ENCODE measurements at places on chromosomes 3 and 15. TPM values are rescaled to one million over a fixed set of nuclear protein-coding genes. Genes with fewer than 3 reads are reported as not detected.

Gene CCDC54
- total RNA-seq: not detected

Gene UBAP1L
- 3.3 TPM for total RNA-seq

Gene CORO2B
- 14.1 TPM for total RNA-seq

Gene FANCD2
- total RNA-seq: 3.2 TPM

Gene NANOGP8
- 1.2 TPM for total RNA-seq

Gene TEX55
- not detected for total RNA-seq

Gene IL20RB
- 1.8 TPM for total RNA-seq

Gene GPR15
- not detected for total RNA-seq

Gene ZBTB38
- total RNA-seq: 181 TPM

Gene ZMYND10
- total RNA-seq: 2.9 TPM

Gene SMCO1
- total RNA-seq: not detected

Gene KLHL40
- not detected for total RNA-seq

Gene SKOR1
- total RNA-seq: 0.36 TPM

Gene ILDR1
- total RNA-seq: not detected

DNA sequence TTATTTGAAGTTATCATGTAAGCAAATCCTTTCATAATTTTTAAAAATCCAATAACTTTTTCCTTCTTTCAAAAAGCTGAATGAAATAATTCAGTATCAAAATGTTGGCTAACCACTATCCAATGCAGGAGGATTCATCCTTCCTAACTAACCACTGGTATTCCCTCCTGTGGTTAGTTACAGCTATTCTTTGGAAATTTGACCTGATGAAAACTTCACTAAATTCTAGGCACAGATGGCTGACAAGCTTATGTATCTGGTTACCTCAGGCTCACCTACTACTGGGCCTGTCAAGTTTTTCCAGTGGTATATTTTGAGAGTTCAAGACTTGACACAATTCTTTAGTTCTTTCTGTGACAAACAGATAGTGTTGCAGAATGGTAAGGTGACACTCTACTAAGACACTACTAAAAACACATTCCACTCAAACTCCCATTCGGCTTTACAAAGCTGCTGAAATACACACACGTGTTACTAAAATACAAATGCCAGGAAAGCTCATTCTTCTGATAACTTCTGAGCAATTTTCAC is 15.8 kb downstream of the NPTN start:
- no peak for DNase-seq

GRCh38 chr15:92881211-92881754 is 18.8 kb upstream of the CHD2 start:
- no peak for DNase-seq

DNA sequence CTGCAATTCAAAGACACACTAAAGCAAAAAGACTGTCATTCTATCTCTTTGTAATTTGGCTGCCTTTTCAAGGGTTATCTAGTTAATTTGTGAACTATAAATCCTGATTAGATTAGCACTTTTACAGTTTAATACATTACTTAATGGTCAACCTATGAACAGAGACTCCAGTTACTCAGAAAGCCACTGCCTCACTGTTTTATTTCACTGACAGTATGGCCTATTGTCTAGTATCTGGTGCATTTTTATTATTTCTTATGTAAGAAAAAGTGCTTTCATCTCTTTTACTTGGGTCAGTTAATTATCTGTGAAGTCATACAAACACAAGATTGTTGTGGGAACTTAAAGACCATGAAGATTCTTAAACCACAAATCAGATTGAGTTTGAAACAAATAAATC is 133.8 kb downstream of the ZBBX start:
- no peak for DNase-seq

DNA sequence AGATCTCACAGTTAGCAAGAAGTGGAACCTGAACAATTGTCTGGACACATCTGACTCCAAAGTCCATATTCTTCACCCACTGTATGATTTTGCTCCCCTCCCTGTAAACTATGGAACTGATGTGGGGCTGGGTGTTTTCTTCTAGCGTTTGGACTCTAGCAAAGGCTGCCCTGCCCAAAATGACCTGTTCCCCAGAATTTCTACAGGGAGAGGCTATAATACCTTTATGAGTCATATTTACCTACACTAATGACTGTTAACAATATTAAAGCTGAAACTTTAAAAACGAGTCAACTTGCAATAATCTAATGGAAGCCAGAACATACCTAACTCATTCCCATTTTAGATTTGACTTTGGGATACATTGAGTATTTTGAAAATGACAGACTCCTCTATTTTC is 531.2 kb upstream of the CFAP20DC start:
- no peak for DNase-seq

DNA sequence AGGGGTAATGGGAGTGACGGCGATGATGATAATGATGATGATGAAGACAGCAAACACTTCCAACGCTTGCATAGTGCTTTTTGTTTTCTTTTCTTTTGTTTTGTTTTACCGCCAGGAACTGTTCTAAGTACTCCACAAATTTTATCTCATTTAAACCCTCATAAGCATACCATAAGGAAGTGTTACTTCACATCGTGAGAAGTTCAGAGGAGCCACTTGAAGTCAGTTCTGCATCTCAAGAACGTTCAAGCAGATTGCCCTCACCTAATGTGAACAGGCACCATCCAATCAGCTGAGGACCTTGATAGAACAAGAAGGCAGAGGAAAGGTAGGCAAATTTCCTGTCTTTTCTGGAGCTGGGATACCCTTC is 104.1 kb downstream of the LSM3 start:
- peak; percentile 55 for DNase-seq

DNA sequence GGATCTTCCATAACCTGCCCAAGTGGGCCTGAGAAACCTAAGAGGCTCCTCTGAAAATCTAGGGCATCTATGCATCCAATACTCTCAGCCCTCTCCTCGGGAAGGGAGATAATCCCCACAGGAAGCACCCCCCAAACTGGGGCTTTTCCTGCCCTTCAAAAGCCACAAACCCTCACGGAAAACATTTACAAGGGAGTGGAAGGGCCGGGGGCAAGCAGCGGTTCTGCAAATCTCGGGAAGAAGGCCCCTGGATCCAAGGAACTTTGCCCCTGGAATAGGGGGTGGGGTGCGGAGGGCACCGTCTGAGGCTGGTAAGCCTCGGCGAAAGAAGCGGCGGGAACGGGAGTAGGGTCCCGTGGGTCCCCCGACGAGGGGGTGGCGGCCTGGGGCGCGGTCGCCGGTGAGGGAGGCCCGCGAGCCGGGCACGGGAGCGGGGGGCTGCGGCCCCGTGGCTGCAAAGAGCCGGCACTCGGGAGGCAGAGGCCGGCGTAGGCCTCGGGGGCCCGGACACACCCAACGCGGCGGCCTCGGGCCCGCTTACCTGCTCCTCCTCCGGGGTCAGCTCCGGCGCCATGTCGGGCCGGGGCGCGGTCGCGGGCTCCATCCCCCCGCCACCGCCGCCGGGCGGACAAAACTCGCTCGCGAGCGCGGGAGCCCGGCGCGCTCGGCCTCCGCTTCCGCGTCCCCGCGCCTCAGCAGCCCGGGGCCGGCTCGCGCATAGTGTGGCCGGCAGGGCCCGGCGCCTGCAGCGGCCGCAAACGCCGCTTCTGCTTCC is 755 bp downstream of the PTPN9 start:
- DNase-seq: peak; percentile 83

- DNase-seq: no peak
These were observed 252.1 kb upstream of the MDFIC2 start for GRCh38 chr3:70564552-70564951.

- DNase-seq: peak; percentile 59
These were observed 23.5 kb upstream of the ELP6 start for GRCh38 chr3:47536967-47537366.

GRCh38 chr3:58025837-58026569 is 17.8 kb downstream of the FLNB start:
- no peak for DNase-seq

GRCh38 chr15:72488558-72488957 is 14.4 kb downstream of the ARIH1 start:
- no peak for DNase-seq

DNA sequence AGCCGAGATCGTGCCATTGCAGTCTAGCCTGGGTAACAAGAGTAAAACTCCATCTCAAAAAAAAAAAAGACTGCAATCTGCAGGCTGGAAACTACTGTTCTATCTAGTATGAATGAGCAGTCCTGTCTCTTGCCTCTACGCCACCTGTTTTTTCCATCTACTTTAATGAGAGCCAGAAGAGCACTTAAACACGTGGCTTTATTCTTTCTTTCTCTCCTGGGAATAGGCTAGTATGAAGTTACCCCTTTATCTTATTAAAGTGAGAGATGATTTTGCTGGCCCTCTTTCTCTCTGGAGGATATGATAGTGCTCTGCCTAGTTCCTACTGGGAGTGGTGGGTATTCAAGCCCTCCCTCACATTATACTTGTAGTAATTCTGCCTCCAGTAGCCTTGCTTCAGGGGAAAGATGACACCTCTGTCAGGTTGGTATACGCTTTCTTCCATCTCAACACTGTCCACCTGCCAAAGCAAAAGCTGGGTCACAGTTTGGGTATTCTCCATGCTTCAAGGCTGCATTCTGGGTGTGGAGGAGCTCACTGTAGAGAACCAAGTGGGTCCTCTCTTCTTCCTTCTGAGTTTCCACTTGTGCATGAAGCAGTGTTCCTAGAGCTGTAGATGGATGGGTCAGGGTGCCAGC is 17.8 kb downstream of the MAPKBP1 start:
- no peak for DNase-seq

- no peak for DNase-seq
These were observed 19.5 kb downstream of the ADAMTSL3 start for GRCh38 chr15:83673385-83673784.

GRCh38 chr15:96388673-96389072 is 58.2 kb downstream of the NR2F2 start:
- DNase-seq: no peak

GRCh38 chr3:140724856-140725812 is 47.3 kb downstream of the TRIM42 start:
- DNase-seq: no peak

GRCh38 chr15:68114356-68114755 is 60.2 kb downstream of the PIAS1 start:
- no peak for DNase-seq

DNA sequence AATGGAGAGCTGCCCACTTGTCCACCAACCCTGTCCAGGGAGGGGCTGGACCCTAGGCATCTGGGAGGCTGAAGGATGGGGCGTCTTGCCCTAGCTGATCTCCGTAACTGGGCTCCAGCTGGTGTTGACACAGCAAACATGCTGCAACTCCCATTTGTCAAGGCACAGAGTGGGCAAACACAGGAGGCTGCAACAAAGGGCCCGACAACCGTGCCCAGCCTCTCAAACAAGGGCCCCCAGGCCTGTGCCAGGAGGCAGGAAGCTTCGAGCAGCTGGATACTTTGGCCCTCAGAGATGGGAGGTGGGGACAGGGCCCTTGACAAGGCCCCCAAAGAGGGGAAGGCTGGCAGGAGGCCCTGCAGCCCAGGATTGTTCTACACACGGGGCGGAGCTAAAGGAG is 64.2 kb upstream of the TMEM115 start:
- no peak for DNase-seq

- DNase-seq: no peak
These were observed 7.0 kb upstream of the STRA6 start for GRCh38 chr15:74209560-74209958.

DNA sequence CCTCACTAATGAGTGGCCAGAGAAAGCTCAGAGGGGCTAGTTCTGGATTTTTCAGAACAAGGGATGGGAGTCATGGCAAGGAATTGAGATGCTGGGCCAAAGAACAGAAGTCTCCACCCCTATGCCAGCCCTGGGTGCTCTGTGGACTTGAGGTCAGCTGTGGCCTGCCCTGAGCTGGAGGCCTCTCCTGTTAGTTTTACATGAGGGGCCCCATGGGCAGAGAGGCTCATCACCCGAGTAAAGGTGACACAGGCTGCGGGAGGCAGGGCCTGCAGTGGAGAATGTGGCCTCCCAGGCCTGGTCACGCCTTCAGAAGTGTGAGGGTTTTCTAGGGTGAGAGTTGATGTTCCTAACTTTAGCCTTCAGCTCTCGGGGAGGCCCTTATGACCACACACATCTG is 44.9 kb downstream of the ABHD5 start:
- DNase-seq: no peak

- peak; percentile 39 for DNase-seq
These were observed 6.2 kb upstream of the SSUH2 start for GRCh38 chr3:8650583-8651416.

- DNase-seq: no peak
These were observed 18.4 kb downstream of the TSPAN3 start for GRCh38 chr15:77052556-77052955.

- DNase-seq: no peak
These were observed 70.9 kb downstream of the AAGAB start for GRCh38 chr15:67183443-67184169.

DNA sequence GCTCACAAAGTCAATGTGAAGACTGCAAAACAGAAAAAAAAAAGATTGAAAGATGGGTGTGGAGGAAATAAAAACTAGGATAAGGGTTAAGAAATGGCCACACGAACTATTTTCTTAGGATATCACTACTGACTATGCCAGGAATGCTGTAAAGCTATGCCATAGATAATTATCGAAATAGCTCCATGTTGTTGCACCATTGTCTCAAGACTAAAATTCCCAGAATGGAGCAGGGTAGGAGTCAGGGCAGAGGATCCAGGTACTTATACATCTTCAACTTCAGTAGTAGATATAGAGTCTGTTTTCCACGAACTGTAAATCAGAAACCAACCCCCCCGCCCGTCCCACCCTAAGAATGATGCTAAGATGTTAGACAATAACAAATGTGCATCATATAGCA is 302.2 kb downstream of the NAALADL2 start:
- DNase-seq: no peak

DNA sequence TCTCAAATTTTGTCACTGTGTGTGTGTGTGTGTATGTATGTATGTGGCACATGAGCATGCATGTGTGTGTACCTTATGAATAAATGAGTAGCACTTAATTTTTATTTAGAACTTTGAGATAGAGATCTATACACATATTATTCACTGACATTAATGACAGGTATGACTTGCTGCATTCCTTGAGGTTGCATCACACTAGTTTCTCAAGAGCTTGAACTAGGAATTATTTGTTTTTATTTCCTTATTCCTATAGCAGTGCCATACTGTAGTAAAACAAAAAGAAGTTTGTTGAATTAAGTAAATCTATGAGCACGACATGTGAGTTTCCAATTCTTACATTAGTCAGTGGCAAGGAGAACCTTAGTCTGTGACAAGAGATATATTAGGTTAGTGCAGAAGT is 943.9 kb downstream of the ROBO1 start:
- no peak for DNase-seq

DNA sequence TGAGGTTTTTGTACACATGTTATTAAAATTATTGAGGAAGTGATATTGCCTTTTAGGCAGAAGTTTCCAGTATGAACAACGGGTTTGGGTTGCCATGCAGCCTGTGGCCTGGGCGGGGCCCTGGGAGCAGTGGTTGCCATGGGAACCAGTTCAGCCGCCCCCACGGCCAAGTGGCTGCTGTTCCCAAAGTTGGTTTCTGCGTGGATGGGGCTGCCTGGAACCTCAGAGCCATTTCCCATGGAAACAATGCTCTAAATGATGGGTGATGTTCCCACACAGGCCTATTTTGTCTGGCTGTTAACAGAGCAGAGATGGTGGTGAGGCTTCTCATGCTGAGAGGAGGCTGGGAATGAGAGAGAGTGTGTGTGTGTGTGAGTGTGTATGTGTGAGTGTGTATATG is 19.5 kb downstream of the MRAS start:
- DNase-seq: peak; percentile 81
